ENCODE measurements at places on chromosomes 2 and 18.

DNA sequence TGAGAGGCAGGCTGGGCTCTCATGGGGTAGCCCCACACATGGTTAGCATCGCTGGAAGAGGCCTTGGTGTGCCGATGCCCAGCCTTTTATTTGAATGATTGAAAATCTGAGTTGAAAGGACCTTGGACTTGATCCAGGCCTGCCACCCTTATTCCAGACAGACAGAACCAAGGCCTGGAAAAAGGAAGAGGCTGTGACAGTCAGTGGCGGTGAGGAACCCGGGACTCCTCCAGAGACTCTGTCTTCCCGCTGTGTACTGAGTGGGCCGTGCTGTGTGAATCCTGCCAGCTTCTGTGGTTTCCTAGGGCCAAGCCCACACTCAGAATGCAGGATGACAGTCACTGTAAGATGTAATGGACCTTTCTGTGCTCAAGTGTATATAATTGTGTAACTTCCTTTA, 218.5 kb downstream of the LDLRAD4 start:
- no peak for DNase-seq

DNA sequence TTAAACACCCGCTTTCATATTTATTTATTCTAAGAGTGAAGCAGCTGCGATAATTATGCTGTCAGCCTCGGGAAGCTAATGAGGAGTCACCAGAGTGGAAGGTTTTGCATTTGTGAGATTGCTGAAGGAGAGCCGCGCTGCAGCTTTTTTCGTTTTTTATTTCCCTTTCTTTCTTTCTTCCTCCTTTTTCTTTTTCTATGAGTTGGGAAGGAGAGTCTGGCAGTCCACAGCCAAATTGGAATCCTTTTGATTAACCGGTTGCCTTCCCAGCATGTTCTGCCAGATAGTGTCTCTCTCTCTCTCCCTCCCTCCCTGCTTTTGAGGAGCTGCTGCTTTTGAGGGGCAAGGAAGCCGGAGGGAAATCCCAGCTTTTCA, 82.1 kb downstream of the CDK15 start:
- no peak for DNase-seq

DNA sequence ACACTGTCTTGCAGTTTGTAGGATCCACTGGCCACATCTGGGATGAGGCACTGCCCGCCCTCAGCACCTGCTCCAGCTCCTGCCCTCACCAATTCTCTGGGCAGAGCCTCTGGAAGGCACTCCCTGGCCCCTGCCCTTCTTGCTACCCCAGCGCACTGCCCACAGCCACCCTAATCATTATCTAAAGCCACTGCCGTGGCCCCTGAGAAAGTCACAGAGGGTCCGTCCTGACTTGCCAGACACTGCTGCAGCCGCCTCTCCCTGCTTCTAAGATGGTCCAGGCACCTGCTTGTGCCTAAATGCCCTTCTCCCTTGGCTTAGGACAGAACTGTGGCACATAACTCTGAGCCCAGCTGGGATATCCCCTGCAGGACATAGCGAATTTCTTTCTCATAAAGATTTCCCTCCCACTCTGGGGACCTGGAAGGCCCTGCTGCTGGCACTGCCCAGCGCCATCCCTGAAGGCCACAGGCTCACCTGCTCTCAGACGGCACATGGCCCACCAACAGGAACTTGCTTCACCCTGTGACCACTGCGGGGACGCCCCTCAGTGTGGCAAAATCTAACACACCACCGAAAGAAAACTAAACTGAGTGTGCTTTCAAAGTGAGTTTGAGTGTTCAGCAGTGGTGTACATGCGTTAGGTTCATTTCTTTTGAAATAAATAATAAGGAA, 244.9 kb downstream of the HDAC4 start:
- DNase-seq: no peak

DNA sequence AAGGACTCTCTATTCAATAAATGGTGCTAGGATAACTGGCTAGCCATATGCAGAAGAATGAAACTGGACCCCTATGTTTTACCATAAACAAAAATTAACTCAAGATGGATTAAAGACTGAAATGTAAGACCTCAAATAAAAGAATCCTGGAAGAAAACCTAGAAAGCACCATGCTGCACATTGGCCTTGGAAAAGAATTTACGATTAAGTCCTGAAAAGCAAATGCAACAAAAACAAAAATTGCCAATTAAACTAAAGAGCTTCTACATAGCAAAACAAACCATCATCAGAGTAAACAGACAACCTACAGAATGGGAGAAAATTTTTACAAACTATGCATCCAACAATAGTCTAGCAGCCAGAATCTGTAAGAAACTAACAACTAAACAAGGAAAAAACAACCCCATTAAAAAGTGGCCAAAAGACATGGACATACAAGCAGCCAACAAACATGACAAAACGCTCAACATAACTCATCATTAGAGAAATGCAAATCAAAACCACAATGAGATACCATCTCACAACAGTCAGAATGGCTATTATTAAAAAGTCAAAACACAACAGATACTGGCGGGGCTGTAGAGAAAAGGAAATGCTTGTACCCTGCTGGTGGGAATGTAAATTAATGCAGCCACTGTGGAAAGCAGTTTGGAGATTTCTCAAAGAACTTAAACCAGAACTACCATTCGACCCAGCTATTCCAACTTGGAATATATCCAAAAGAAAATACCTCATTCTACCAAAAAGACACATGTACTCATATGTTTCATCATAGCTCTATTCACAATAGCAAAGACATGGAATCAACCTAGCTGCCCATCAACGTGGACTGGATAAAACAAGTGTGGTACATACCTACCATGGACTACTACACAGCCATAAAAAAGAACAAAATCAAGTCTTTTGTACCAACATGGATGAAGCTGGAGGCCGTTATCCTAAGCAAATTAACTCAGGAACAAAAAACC, 30.6 kb downstream of the SEPTIN10 start:
- no peak for DNase-seq

Data from CD4-positive, alpha-beta T cell (primary cell).